ENCODE measurements at places on chromosomes 12 and 14.

- no peak for DNase-seq
Measured at GRCh38 chr12:113007166-113007565, 28.8 kb downstream of the OAS2 start.

- no peak for DNase-seq
Measured at GRCh38 chr14:29865299-29865698, 62.3 kb downstream of the PRKD1 start.

DNA sequence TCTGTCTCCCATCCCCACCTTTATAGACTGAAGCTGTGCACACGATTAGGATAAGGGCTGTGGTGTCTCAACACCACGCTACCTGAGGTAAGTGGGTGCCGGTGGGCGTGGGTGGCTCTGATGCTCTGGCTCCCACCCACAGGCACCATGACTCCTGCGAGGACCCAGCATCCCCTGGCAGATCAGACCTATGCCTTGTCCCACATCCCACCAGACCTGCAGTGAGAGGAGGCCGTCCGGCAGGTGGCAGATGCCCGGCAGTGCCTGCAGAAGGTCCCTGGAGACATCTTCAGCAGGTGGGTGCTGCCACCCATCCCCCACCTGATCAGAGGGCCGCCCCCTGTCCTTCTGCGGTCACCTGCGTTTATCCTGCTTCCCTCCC lies 104.4 kb upstream of the PRB2 start:
- DNase-seq = no peak

GRCh38 chr12:85621041-85621440 lies 215.2 kb downstream of the RASSF9 start:
- no peak for DNase-seq

DNA sequence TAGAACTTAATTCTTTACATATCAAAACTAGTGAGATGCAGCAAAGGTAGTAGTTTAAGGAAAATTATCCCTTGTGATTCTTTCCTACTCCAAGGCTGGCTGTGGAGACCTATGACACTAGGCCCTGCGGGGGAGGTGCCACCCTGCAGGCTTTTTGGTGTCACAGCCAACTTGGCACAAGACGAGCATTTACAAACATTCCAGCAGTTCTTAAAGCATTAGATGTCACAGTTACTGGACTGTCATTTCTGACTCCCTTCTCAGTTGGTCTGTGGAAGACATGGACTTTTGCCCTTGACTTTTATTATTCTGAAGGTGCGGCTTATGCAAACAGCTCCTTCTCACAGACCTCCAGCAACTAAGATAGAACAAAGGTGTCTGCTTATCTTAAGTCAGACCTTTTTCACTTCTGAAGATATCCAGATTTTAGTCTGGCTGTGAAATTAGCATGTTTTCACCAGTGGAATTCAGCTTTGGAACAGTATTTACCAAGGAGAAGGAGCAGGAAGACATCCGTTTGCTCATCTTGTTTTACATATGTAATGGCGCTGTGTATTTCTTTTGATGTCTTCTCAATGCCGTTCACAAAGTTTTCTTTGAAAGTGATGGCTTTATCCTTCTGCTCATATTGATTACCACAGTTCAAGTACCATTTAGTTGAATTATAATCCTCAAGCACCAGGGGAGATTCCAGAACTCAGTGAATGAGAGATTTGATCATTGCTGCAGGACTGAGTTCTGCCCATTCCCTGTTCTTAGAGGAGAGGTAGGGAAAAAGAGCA lies 17.9 kb downstream of the SRGAP1 start:
- DNase-seq = no peak

DNA sequence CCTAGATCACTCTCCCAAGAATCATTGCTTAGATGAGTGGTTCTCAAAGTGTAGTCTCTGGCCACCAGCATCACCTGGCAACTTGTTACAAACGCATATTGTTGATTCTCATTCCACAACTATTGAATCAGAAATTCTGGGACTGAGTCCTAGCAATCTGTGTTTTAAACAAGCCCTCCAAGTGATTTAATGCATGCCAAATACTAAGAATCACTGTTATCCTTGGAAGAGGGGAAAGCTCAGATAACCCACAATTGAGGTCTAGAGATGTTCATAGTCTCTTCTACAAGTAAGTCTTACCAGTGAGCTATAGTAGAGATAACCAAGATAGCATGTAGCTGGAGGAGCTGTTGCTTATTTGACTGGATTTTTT lies 666.6 kb downstream of the DIO2 start:
- DNase-seq = no peak

All from activated CD8-positive, alpha-beta memory T cell treated with anti-CD3 and anti-CD28 coated beads for 24 hours (primary cell).